ENCODE measurements at places on chromosomes 7 and 10.

DNA sequence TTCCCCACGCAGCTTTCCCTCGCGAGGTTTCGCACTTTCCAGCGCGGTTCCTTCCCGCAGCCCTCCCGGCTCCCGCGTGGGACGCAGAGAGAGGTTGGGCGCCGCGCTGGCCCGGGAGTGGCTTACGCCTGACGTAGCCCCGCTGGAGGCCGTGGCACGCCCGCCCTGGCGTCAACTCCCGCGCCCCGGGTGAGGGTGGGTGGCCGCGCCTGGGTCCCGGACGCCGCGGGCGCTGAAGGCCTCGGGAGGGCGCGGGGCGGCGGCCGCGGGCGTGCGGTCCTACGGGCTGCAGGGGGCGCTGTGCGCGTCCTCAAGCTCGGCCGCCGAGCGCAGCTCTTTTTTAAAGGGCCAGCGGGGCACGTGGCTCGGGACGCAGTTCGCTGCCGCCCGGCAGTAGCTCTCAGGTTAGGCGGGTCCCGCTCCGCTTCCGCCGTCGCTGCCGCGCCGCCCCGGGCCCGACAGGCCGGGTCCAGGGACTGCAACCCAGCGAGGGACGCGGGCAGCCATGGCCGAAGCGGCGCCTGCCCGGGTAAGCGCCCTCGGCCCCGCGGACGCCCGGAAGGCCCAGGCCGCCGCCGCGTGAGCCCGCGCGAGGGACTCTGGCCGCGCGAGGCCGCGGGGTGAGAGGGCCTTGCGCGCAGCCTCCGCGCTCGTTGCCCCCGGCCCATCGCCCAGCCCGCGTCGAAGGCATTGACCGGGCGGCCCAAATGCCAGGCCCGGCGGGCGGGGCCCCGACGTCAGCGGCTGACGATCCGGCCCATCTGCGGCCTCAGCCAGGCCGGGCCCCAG, at the start of gene ZNF783:
TSS of gene ZNF783 (plus strand) at position 368 of the 789 bp plus-strand sequence. CDS start at position 506, 138 bp downstream.
- DNase-seq: peak; percentile 73

DNA sequence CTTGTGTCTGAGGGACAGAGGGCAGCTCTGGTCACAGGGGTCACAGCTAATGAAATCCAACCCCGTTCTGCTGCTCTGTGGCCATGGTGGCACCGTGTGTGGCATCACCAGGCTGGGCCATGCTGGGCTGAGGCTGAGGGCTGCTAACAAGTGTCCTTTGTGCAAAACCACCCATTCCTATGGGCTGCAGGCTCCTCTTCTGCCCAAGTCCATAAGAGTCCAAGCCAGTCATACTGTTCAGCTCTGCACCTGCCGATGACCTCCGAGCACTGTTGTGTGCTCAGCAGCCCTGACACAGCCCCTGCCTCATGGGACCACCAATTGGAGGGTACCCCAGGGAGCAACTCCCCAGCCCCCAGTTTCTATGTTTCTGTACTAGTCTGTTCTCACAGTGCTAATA, 133.1 kb downstream of the WDR11 start:
- DNase-seq: no peak

GRCh38 chr7:4136036-4136435, 546.1 kb upstream of the FOXK1 start:
- DNase-seq: no peak

- no peak for DNase-seq
Measured at GRCh38 chr7:74311305-74311744, 22.1 kb downstream of the CLIP2 start.

DNA sequence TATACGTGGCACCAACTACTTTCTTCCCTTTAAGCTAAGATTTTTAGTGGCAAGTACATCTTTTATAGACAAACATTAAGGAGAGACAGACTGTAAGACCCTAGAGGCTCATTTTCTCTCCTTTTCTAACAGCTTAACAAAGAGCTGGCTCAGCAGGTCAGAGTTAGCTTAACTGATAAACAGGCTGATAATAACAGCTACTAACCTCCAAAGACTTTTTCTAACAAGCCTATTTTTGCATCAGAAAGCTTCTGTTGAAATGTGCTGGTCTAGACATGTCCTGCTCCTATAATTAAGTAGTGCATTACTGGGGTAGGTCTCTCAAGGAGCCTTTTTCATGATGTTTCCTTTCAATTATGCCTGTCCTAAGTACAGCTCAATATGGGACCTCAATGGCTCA, 238.2 kb upstream of the FAM3C start:
- DNase-seq: no peak

- no peak for DNase-seq
Measured at GRCh38 chr7:150811-151221, 41.6 kb upstream of the FAM20C start.

- no peak for DNase-seq
Measured at GRCh38 chr10:71684356-71685173, 35.0 kb downstream of the C10orf105 start.

GRCh38 chr7:130278860-130279259, 12.2 kb downstream of the CPA2 start:
- DNase-seq: no peak

- no peak for DNase-seq
Measured at GRCh38 chr10:94412449-94412848, 10.1 kb downstream of the TBC1D12 start.

DNA sequence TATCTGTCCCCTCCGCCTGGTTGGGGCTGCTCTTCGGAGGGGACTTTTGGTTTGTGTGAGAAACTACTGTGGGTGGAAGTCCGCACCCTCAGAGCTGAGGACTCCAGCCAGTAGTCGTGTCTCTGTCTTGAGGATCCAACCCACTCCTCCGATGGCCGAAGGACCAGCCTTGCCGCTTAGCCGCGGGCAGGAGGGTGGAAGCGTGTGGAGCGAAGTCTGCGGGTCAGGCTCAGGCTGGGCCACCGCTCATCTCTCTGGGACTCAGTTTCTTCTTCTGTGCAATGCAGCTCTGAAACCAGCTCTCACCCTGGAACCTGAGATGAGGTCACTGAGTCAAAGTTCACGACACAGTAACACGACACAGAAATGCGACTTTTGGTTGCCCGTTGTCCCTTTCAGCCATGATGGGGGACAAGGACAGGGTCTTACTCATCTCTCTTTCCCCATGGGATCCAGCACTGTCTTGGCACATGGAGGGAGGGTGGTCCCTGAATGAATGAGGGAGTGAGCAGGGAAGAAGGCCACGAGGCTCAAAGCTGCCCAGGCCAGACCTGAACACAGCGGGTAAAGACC, 133.3 kb upstream of the PODXL start:
- no peak for DNase-seq
